ENCODE measurements at places on chromosomes 5 and 9. TPM values are rescaled to one million over a fixed set of nuclear protein-coding genes. Genes with fewer than 3 reads are reported as not detected.

Gene IL31RA
- polyA plus RNA-seq, result 0.04 TPM

Gene DAB2
- 29.6 TPM for polyA plus RNA-seq

Gene PRUNE2
- 3.8 TPM for polyA plus RNA-seq

Gene FOXD4
- polyA plus RNA-seq, result 0.53 TPM

Gene MEF2C
- 10.3 TPM for polyA plus RNA-seq

Gene PRDM9
- not detected for polyA plus RNA-seq

Gene PGM5
- 4.3 TPM for polyA plus RNA-seq

Gene HACD4
- polyA plus RNA-seq, result 2.7 TPM

Gene DPP7
- polyA plus RNA-seq, result 220 TPM

Gene ZER1
- 17.6 TPM for polyA plus RNA-seq

Gene ALDH1A1
- 168 TPM for polyA plus RNA-seq

Gene SLC25A48
- not detected for polyA plus RNA-seq

Gene PCDH12
- 3.9 TPM for polyA plus RNA-seq

Gene LMAN2
- 101 TPM for polyA plus RNA-seq

Gene NRARP
- polyA plus RNA-seq, result 6.4 TPM

Gene NUTM2F
- 0.04 TPM for polyA plus RNA-seq

Gene PRSS3
- polyA plus RNA-seq, result 0.37 TPM

Gene KCNMB1
- 2.1 TPM for polyA plus RNA-seq

Gene PCDHA7
- polyA plus RNA-seq, result 0.26 TPM

Gene SLC27A6
- polyA plus RNA-seq, result 0.39 TPM

Gene GMCL2
- not detected for polyA plus RNA-seq

Gene OR1J2
- not detected for polyA plus RNA-seq

Gene ZBTB34
- 3.2 TPM for polyA plus RNA-seq

Gene MEIKIN
- 0.08 TPM for polyA plus RNA-seq

Gene SPATA9
- 0.31 TPM for polyA plus RNA-seq

Gene RFESD
- polyA plus RNA-seq, result 3.4 TPM

Gene TLR4
- 4.5 TPM for polyA plus RNA-seq

Gene PCSK1
- polyA plus RNA-seq, result 0.34 TPM

Gene TMEM161B
- polyA plus RNA-seq, result 5.2 TPM

Gene SLC9A3
- 0.94 TPM for polyA plus RNA-seq

Gene LCN12
- polyA plus RNA-seq, result 2.4 TPM

Gene MAMDC4
- 7.0 TPM for polyA plus RNA-seq

Gene TMEM171
- 0.54 TPM for polyA plus RNA-seq

Gene SPATA31A3
- not detected for polyA plus RNA-seq

Gene C1QTNF3
- polyA plus RNA-seq, result 0.92 TPM

Gene SLC6A7
- 0.03 TPM for polyA plus RNA-seq

Gene PCSK5
- 6.2 TPM for polyA plus RNA-seq

Gene RALGPS1
- 5.9 TPM for polyA plus RNA-seq

Gene WDR38
- 12.8 TPM for polyA plus RNA-seq

Gene HIGD2A
- 115 TPM for polyA plus RNA-seq

Gene ACTBL2
- 0.29 TPM for polyA plus RNA-seq

Gene RABL6
- 53.7 TPM for polyA plus RNA-seq

Gene SLC22A4
- polyA plus RNA-seq, result 15.7 TPM

Gene CCNG1
- polyA plus RNA-seq, result 31.2 TPM

Gene PDE6A
- polyA plus RNA-seq, result 0.06 TPM

Gene PRR16
- 6.6 TPM for polyA plus RNA-seq

Measured in lung (tissue), 17 donors.